ENCODE measurements at places on chromosomes 4 and X. TPM values are rescaled to one million over a fixed set of nuclear protein-coding genes. Genes with fewer than 3 reads are reported as not detected.
A peak's percentile ranks its signal among the peaks of the same experiment; 100 is the strongest.

- no peak for DNase-seq
Measured at GRCh38 chr4:129603241-129603931, 507.4 kb downstream of the C4orf33 start.

Gene BMPR1B
- total RNA-seq: 1.7 TPM

- no peak for DNase-seq
Measured at GRCh38 chr4:7705062-7705461, 234.6 kb downstream of the AFAP1 start.

Gene NAA10
- 85.9 TPM for total RNA-seq

GRCh38 chrX:63934791-63935190 is 149.8 kb upstream of the ARHGEF9 start:
- no peak for DNase-seq

DNA sequence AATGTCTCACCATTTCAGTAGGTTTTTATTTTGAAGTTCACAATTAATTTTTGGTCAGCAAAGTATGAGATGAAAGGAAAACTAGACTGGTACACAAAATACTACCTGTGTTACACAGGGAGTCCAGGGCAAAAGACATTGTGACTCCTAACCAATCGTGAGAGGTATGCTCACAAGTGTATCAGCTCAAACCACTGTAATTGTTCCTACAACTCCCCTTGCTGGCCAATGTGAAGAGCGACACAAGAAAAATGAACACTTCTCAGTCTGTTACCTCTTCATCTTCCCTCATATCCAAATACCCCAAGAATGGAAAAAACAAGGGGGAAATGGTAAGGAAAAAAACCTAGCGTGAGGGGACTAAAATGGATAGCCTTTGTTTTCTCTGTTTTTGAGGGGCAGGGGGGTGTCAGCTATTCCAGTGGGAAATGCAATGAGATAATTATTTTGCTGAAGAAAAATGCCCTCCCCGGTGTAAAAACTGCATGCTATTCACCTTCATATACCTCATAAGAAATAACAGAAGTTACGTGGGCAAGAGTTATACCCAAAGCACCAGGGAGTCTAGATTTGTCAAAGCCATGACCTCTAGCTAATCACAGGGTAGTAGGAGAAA is 30.6 kb upstream of the NSUN7 start:
- peak; percentile 45 for DNase-seq

- DNase-seq: no peak
Measured at GRCh38 chr4:87933337-87933736, 42.2 kb upstream of the SPP1 start.

GRCh38 chr4:84968925-84969324 is 2.4 kb upstream of the WDFY3 start:
- no peak for DNase-seq

DNA sequence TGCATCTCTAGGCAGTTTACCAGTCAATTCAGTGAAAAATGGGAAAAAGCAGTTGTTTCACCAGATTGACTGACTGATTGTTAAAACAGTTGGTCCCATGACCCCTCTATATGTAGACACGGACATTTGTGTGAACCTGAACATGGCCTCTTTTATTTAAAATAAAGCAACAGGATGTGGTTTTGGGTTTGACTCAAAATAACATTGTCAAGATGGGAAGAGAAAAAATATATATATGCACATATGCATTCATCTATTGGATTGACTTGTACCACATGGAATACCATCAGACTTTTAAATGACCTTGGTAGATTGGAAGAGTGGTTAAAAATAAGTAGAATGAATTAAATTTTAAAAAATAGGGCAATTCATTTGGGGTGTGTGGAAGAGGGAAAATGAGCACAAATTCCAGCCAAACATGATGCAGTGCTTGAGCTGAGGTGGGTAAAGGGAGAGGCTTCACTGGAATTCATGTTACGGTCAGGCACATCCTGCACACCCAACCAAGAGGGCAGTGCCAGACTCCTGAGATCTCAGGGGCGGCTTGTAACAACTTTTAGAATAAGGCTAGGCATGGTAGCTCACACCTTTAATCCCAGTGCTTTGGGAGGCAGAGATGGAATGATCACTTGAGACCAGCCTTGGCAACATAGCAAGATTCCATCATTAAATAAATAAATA is 560.7 kb upstream of the TENM3 start:
- no peak for DNase-seq

DNA sequence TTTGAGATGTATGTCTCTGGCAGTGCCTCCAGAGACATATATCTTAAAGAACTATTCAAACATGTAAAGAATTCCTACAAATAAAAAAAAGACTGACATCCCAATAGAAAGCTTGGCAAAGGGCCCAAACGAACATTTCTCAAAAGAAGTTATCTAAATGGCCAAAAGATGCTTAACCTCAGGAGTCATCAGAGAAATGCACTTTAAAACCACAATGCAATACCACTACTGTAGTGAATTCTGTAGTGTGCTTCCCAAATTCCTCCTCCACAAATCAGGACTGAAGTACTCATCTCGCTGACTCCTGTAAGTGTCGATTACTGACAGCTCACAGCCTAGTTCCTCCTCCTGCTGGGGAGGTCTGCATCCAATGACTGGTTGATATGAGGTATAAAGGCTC is 129.0 kb upstream of the MAMLD1 start:
- peak; percentile 13 for DNase-seq

All from Daoy (cell line).